ENCODE measurements at places on chromosomes 4 and X.

DNA sequence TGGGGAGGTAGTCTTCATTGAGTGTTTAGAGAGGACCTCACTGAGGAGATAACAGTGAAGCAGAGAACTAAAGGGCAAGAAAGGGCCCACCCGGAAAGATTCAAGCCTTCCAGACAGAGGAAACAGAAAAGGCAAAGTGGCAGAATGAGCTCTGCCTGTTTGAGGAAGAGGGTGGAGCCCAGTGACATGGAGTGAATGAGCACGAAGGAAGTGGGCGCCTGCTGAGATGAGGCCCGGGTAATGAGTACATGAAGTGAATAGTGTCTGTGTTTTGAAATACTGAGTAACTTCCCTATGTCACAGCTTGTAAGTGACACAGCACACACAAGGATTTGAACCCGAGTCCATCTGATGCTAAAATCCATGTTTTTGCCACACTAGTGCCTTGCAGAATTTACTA is 32.5 kb upstream of the TLR2 start:
- peak; percentile 40 for DNase-seq

GRCh38 chr4:118935819-118936218 is 47.2 kb downstream of the SYNPO2 start:
- no peak for DNase-seq

DNA sequence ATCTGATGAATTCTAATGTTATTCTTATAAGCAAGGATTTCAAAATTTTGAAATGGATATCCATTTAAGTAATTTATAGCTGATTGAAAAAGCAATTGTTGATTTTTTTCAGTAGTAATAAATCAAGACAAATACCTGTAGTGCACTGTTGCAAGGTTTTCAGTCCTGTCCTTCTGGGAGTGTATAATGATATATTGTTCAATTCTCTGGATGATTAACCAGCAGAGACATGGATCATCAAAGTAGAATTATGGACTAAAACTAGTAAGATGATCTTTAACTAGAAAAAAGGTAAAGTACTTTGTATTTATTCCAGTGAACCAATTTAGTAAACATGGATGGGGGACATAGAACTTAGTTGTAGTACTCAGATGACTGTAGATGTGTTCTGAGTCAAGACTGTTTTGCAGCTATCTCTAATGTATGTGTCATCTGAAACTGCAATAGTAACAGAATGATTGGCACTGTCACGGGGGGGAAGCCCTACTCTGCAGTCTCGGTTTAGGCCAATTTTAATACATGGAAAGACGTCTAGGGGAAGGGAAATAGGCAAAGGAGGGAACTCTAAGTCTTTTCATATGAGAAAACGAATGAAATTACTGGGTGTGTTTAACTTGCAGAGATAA is 121.9 kb downstream of the GLRA3 start:
- no peak for DNase-seq

DNA sequence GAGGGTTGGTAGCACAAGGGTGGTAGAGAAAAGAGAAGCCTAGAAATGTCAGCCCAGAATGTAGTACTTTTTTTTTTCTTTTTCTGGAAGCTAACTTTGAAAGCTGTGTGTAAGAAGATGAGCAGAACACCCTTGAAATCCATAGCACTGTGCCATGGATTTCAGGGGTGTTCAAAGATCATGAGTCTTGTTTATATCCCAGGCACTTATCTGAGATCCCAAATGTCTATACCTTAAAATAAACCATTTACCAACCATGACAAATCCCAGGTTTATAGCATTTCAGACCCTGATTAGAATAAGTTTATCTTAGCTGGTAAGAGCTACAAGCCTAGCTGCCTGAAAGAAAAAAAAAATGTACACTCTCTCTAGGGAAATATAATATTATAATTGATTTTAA is 389.9 kb upstream of the ANXA10 start:
- DNase-seq, result no peak

- DNase-seq, result no peak
Measured at GRCh38 chr4:148238086-148238485, 204.1 kb downstream of the NR3C2 start.

DNA sequence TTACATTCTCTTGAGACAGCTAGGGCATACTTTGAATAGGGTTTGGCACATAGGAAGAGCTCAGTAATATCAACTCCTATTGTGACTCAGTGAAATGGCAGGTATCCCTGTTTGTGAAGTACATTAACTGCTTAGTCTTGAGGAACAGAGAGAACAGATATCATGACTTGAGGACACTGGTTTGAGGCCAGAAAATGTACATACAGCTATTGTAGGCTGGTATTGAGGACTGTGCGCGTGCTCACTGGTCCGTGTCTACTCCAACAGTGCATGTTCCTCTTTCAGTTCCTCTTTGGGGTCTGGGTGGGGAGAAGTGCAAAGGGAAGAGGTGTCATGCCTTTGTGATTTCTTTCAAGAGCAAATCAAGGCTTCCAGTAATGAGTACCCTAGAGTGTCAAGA is 34.6 kb upstream of the TBC1D9 start:
- no peak for DNase-seq

DNA sequence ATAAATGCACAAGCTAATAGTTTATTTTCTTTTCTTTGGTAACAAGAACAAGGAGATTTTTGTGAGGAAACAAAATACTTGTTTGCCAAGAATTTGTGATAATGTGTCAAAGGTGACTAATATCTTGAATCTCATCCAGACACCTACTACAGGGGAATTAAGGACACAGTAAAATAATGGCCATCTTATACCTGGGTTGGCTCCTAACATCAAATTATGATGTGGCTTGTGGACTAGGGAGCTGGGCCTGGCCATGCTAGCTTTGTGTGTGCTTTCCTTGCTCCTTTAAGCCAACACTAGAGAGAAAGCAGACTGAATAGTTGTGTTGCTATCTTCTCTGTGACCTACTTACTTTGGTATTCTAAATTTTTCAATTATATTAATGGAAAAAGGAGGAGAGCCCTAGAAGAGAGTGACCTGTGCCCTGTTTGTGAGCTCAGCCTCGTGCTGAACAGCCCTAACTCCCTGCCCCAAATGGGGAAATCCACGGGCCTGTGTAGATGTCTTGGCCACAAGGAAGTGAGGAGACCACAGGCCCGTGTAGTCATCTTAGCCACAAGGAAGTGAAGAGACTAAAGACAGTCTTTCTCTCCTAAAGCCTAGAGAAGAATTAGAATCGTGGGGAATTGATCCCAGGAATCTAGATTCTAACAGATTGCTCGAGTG is 23.3 kb downstream of the ARHGAP24 start:
- DNase-seq, result no peak

GRCh38 chrX:13334491-13334890 is 14.6 kb upstream of the ATXN3L start:
- no peak for DNase-seq

- peak; percentile 30 for DNase-seq
Measured at GRCh38 chrX:17860811-17861488, at the start of gene RAI2. Gene RAI2, minus strand, starts transcription at chrX:17861298. Its CDS starts 59,288 bp downstream, at chrX:17802010.

GRCh38 chr4:149347139-149347538 is 468.5 kb downstream of the IQCM start:
- DNase-seq, result no peak

DNA sequence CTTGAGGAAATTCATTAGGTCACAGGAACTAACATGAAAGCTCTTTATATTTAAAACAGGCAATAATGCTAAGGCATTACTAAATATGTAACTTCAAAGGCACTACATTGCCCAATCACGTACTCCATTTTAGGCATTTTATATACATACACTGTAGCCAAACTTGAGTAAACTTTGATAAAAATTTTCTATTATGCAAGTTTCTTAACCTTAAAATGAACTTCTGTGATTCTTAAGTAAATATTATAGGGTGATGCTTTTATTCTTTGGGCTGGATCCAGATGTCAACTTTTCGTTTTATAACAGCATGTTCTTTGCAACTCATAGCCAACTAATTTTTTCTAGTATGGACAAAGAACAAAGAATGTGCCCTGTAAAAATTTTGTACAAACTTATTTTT is 28.3 kb upstream of the MAP9 start:
- no peak for DNase-seq

DNA sequence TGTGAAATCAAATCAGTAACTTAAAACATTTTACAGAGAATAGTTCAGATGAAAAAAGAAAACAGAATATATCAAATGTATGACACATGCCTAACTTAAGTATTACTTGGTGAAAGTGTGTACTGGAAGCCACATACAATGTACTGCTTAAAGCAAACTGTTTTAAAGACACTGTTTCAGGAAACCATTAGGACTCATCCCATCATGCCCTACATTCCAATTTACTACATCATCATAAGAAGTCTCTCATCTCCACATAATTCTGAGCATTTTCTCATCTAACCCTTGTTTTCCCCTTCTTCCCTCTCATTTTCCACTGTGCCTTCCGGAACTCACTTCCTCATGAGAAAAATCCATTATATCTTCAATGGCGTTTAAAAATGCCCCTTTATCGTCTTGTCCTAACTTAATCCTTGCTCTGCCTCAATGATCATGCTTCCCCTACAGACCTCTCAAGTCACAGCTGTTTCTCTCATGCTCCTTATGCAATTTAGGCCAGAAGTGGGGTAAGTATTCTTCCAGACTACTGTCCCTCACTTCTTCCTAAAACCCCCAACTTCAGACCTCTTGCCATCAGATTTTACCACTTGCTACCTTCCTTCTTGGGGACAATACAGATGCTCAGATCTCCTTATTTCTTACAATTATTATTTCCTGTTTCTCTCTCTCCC is 26.8 kb upstream of the FGF5 start:
- DNase-seq, result no peak

- no peak for DNase-seq
Measured at GRCh38 chrX:143298663-143299241, 218.5 kb downstream of the SPANXN3 start.
